ENCODE measurements at places on chromosomes 3 and 15.

DNA sequence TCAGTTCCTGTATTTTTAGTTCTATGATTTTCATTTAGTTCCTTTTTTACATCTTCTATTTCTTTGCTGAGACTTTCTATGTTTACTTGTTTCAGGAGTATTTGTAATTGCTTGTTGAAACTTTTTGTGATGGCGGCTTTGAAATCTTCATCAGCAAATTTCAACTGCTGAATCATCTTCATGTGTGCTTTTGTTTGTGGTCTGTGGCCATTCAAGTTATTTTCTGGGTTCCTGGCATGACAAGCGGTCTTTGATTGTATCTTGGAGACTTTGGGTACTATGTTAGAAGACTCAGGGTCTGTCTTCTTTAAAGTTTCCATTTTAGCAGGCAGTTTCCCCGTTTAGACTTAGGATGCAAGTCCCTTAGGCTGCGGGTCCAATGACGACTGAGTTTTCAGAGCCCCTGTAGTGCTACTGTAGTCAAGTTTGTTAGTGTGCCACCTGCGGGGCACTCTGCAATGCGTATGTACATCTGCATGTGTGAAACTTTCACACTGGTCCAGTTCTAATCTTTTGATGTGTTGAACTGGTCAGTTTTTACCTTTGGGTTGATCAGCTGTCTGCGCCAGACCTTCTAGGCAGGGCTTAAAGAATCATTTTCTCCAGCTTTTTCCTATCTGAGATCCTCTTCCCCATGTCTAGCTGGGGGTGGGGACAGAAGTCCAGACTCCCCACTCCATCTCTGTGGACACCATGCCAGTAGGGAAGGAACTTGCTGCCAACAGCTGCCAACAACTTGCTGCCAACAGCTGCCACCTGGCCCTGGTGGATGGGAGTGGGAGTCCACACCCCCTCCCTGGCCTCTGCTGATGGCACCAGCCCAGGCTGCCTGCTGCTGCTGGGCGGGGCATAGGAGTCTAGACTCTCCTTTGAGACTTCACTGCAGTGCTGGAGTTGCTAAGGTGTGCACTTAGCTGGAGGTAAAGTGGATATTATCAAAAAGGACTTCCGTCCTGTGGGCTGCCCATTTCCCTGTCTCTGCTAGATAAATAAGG, 190.9 kb downstream of the TJP1 start:
- no peak for DNase-seq

DNA sequence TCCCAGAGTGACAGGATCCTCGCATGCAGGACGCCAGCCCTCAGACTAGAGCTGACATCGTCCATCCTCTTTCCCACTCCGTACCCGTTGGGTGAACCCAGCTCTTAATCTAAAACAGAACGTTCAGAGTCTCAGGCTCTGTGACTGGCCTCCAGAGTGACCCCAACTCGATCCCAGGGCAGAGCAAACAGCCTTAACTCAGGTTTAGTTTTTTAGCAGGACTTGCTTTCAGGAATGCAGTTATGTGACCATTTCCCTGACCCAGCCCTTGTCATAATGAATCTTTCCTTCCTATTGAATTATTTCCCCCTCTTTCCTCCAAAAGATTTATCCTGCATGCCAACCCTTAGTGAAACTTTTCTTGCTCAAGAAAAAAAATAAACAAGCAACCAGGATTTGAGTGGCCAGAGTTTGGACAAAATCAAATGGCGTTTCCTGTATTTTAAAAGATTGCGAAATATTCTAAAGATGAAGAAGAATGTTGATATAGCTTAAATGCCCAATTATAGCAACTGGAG, 47.8 kb upstream of the RARB start:
- no peak for DNase-seq

DNA sequence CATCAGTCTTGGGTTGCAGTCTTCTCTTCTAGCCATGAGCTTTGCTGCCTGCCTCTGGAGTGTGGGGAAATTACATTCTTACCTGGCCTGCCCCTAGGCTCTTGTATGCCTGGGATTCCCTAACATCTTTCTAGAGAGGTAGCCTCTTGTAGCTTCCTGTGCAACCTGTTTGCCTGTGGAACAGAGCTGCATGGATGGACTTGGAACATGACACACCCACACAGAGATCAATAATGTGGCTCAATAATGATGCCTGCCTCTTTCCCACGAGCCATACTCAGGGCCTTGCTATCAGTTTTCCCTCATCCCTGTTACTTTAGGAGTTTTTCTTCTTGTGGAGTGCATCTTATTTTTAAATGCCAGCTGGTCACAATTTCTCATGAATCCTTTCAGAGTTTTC, 11.4 kb downstream of the CHCHD6 start:
- DNase-seq = no peak

DNA sequence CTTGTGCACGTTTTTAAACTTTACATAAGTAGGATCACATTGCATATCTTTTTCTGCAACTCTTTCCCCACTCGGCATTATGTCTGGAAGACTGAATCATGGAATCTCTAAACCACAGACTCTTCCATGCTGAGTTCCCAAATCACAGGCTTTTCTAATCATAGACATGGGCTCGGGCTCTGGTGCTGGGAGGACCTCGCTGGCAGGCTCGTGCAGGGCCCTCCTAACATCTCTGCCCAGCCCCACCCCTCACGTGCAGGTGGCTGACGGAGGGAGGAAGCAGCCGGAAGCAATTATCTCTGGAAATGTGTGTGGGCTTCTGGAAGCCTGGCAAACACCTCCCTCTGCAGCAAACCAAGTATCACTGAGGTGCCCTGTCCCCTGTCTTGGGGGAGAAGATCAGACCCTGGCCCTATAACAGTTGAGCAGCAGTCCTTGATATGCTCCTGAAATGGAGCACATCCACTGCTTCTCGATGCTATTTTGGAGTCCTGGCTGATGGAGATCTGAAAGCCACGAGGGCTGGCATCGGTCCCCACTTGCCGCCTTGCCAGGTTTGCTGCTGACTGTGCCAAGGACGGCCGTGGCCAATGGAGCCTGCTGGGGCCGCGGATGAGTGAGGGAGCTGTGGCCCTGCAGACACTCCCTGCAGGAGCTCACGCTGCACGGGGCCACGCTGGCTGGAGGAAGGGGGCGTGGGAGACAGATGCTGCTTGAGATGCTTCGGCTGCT, 4.4 kb upstream of the IQSEC1 start:
- no peak for DNase-seq

- no peak for DNase-seq
Measured at GRCh38 chr3:169581633-169582032, 81.9 kb downstream of the MECOM start.
